ENCODE measurements at places on chromosomes 2 and 18.

DNA sequence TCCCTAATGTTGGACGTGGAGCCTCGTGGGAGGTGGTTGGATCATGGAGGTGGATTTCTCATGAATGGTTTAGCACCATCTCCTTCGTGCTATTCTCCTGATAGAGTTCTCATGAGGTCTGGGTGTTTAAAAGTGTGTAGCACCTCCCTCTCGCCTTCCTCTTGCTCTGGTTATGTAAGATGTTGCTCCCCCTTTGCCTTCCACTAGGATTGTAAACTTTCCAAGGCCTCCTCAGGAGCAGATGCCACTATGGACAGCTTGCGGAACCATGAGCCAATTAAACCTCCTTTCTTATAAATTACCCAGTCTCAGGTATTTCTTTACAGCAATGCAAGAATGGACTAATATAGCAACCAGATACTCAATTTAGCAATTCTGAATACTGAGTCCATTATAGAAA, 82.4 kb upstream of the PELI1 start:
- DNase-seq = no peak

GRCh38 chr2:121005453-121005852, 269.8 kb downstream of the GLI2 start:
- DNase-seq = no peak

- DNase-seq = no peak
Measured at GRCh38 chr18:77360315-77361190, 110.9 kb downstream of the GALR1 start.

- DNase-seq = no peak
Measured at GRCh38 chr2:160310118-160310828, 110.2 kb upstream of the ITGB6 start.

DNA sequence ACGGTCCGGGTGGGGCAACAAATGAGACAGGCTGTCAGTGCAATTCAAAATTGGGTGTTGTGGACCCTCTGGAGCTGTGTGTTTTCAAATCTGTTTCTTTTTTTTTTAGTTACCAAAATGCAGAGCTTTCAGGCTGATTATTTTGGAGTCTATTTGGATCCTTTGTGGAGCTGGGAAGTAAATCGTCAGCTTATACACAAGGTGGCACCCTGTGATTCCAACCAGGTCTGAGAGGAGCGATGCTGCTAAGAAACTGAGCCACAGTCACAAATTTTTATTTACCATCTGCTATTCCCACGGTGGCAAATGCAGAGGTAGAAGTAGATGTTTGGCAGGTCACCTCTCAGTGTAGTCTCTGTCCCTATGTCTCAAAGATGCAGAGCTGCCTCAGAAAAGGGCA, 3.8 kb upstream of the EPC2 start:
- no peak for DNase-seq

GRCh38 chr2:71313016-71313766, 18.4 kb upstream of the ZNF638 start:
- no peak for DNase-seq

DNA sequence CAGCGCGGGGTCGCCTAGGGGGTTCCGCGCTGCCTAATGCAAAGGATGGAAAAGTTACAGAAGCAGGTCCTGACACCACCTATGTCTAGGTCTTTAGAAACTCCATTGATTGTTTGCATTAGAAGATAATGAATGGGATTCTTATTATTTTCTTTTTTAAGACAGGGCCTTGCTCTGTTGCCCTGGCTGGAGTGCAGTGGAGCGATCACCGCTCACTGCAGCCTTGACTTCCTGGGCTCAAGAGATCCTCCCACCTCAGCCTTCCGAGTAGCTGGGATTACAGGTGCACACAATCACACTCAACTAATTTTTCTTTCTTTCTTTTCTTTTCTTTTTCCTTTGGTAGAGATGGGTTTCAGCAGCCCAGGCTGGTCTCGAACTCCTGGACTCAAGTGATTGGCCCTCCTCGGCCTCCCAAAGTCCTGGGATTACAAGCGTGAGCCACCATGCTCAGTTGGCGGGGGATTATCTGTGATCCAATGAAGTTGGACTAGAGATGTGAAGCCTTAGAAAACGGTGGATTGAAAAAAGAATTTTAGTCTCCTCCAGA, 761 bp upstream of the IDH1 start:
- DNase-seq = no peak

DNA sequence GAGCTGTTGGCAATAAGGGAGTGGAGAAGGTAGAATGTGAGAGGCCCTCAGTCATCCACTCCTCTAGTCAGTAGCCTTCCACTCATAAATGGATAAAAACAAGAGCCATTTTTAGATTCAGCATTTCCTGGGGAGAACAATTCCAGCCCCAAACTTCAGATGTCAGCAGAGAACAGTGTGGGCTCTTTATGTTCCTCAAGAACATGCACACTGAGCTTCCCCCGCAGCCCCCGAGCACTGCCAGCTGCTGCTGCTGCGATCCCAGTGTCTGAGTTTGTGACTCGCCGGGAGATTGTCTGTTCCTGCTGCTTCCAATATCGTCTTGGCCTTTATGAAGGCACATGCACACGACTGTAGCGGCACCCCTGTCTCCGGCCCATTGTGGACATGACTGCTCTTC, 143.7 kb upstream of the CTNNA2 start:
- DNase-seq = no peak

GRCh38 chr2:164523009-164523408, 98.3 kb downstream of the GRB14 start:
- no peak for DNase-seq

GRCh38 chr2:130791617-130791939, 36.2 kb downstream of the AMER3 start:
- no peak for DNase-seq

DNA sequence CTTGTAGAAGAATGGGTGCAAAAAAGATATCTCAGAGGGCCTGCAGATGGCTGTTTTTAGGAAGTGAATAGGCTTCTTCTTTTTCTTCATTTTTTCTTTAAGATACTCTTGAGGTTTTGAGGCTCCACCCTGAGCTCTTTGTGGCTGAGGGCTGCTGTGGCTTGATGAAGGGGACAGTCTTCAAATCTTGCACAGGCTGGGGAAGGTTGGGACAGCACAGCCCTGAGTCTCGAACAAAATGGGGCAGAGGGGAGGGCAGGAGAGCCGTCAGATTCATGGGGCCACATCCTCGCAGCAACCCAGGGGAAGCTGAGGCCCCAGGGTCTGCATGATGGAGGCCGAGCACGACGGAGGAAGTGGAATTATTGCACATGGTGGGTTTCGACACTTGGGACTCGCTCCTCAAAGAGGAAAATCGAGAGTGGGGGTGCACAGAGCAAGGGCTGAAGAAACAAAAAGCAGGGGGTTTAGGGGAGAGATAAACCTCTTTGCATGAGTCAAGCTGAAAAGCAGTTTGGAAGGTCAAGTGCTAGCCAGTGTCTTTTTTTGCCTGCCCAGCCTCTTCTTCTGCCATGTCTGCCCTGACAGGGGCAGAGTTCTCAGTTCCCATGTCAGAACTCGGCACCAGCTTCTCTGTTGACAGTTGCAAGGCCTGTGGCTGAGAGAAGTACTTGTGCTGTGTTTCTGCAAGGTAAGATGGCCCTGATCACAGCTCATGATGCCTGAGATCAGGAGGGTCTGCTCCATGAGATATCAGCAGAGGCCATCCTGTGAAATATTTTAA, 19.5 kb downstream of the INPP4A start:
- no peak for DNase-seq

DNA sequence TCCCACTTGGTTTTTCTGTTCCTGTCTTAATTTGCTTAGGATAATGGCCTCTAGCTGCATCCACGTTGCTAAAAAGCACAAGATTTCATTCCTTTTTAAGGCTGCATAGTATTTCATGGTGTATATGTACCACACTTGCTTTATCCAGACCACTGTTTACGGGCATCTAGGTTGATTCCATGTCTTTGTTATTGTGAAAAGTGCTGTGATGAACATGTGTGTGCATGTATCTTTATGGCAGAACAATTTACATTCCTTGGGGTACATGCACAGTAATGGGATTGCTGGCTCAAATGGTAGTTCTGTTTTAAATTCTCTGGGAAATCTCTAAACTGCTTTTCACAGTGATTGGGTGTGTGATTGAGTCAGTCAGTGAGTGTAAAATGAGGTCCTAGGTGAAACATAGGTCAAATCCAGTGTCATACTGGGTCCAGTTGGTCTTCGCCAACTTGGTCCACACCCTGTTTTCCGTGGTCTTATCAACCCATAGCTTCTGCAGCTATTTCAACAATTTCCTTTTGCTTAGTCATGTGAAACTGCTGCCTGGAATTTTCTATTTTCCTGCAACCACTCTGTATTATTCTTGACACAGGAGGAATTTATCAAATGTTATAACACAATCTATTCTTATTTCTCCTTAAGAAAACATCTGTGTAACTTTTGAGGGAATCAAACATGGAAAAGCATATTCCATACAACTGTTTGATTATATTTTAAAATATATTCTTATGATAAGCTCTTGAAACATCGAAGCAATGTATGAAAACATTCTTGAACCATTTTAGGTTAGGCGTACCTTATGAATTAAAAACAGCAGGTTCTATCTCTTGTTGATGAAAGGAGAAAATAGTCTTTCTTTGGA, 82.9 kb downstream of the ADCYAP1 start:
- no peak for DNase-seq

- DNase-seq = peak; percentile 74
Measured at GRCh38 chr2:11129598-11130449, 25.4 kb upstream of the SLC66A3 start.

GRCh38 chr2:11411768-11412448, 54.1 kb downstream of the E2F6 start:
- peak; percentile 35 for DNase-seq

- no peak for DNase-seq
Measured at GRCh38 chr18:28576941-28577340, 400.0 kb upstream of the CDH2 start.

GRCh38 chr2:18123577-18123976, 245.1 kb downstream of the KCNS3 start:
- no peak for DNase-seq

DNA sequence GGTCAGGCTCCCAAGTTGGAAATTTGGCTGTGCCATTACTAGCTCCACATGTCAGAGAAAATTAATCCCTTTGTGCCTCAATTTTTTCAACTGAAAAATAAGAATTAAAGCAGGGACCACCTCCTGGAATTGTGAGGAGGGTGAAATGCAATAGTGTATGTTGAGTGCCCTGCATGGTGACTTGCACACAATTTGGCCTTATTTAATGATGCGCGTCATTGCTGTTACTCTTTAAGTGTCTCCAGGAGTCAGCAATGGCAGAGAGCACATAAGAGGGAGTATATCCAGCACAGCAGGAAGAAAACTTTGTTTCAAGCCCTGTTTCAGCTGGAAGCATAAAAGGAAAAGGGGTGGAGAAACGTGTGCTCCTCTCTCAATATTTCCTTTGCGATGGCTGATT, 215.8 kb downstream of the ALK start:
- no peak for DNase-seq

GRCh38 chr2:55049043-55049820, 1.0 kb downstream of the RTN4 start:
- peak; percentile 67 for DNase-seq

GRCh38 chr2:26483957-26484565, 6.1 kb upstream of the OTOF start:
- DNase-seq = no peak

DNA sequence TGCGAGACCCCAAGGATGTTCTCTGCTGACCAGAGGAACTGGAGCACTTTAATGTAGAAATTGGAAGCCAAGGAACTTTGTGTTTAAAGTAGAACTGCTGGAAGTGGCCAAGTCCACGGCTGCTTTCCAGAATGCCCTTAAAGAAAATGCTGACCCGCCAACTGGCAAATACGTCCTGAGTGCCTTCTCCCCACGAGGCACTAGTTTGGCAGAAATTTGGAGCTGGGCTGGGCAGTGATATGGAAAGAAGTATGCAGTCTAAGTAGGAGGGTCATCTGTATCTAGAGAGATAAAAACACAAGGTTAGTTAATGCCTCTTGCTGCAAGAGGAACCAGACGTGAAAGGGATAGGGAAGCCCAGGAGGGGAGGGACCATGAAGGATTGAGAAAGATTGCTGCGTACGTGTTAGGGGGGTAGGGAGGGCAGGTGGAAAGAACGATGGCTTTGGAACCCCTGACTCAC, 59.3 kb upstream of the RFX8 start:
- DNase-seq = no peak

GRCh38 chr2:205408696-205409095, 273.6 kb upstream of the NRP2 start:
- DNase-seq = no peak

GRCh38 chr2:241771286-241772062, 5.1 kb upstream of the GAL3ST2 start:
- DNase-seq = peak; percentile 71

GRCh38 chr2:64659252-64659651, 5.5 kb upstream of the SERTAD2 start:
- no peak for DNase-seq

- no peak for DNase-seq
Measured at GRCh38 chr2:135386993-135387392, 144.0 kb downstream of the ZRANB3 start.

DNA sequence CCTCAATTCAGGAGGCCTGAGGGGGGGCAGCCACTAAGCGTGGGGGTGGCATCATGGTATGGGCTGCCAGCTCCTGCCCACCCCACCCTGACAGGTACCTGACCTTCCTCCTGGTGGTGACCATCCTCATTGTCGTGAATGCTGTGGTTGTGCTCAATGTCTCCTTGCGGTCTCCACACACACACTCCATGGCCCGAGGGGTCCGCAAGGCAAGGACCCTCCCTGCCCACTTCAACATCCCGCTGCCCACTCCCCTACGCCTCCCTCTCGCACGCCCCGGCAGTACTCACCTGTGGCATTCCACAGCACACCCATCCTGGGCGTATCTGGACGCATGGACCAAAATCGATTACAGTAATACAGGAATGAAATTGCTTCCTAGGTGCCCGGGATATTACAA, 4.0 kb downstream of the CHRNG start:
- DNase-seq = no peak

DNA sequence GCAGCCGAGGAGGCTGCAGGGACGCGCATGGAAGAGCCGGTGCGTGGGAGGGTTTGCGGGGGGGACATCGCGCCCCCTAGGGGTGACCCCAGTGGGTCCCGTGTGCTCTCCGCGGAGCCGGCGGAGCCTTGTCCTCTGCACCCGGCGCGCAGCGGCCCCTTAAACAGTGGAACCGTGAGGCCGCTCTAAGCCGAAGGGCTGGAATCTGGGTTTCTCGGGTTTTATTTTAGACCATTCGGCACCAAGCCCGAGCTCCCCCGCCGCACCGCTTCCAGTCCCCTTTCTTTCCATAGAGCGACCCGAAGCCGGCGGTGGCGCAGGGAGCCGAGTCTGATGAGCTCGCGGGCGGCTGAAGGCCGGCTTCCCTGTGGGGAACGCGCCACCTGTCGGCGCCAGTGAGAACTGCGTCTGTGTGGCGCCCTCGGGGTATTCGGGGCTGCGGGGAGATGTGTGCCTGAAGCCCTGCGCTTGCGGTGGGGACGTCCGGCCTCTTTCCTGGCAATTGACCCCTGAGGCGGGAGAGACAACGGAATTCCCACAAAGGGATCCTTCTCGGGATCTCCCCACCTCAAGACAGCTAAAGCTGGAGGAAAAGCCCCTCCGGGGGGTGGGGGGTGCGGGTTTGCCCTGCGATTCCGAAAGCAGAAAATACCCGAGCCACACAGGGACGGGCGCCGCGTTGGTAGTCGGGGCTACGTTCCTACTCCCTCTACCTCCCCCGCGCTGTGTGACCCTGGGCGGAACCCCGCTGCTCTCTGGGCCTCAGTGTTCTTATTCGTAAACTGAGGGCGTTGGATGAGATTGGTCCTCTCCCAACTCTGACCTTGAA, 8.2 kb upstream of the EN1 start:
- peak; percentile 93 for DNase-seq

Data from GM20000 (cell line).